Activated CD8-positive, alpha-beta memory T cell treated with anti-CD3 and anti-CD28 coated beads for 4 hours (primary cell): ENCODE measurements at places on chromosomes 3 and 15.

DNA sequence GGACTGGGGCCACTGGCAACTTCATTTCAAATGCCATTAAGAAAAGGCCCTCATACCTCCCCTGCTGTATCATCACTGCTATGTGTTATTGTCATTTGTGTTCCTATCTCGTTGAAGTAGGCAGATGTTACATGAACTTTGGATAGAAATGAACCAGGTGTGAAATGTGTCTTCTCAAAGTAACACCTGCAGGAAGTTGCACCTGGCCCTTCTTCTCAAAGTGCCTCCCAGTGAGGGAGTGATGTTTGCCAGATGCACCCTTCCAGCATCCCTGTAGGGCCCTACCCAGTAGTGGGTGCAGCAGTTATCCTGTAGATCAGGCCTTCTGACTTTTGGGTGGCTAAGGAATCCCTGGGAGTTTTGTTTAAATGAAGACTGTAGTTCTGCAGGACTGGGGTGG lies 197.7 kb upstream of the CTNNB1 start:
- no peak for DNase-seq

- peak; percentile 29 for DNase-seq
Observed at GRCh38 chr3:195863121-195864061, 45.0 kb downstream of the TNK2 start.

GRCh38 chr15:48318131-48318530 lies 13.1 kb upstream of the DUT start:
- DNase-seq, result no peak

- DNase-seq, result no peak
Observed at GRCh38 chr15:67133738-67134066, 68.3 kb downstream of the SMAD3 start.

DNA sequence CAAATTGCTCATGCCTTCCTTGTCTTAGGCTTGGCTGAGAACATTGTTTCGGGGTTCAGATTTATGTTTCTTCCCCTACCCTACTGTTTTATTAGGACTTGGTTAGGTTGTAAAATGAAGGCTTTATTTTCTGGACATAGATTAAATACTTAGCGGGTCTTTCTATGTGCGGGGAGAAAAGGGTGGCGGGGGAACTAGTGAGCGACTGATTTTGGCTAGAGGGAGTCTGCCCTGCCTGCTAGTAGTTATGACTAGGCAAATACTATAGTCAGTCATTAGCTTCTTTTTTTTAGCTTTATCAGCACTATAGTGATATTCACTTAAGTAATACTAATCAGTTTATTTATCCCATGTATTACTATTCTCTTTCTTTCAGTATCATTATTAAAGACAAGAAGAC lies 3.6 kb downstream of the CADM2 start:
- DNase-seq, result no peak

GRCh38 chr15:52759969-52760368 lies 30.2 kb downstream of the ONECUT1 start:
- no peak for DNase-seq

- DNase-seq, result no peak
Observed at GRCh38 chr3:185330644-185331043, 32.3 kb upstream of the MAP3K13 start.

- DNase-seq, result no peak
Observed at GRCh38 chr15:79076661-79077060, 13.9 kb downstream of the RASGRF1 start.

DNA sequence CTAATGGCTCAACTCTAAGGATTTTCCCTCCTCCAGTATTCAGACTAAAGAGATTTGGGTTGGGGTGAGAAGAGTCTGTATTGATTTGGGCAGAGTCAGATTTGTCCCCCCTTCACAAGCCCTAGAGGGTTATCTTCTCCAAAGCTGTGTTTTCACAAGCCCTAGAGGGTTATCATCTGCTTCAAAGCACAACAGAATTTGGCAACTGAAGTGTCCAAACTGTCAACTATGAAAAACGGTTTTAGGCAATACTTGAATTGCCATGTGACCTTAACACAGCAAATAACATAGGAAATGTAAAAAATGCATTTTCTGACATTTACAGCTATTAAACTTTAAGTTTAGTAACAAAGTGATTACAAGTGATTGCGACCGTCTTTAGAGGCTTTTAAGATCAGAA lies 119.9 kb downstream of the IMPG2 start:
- DNase-seq, result no peak

DNA sequence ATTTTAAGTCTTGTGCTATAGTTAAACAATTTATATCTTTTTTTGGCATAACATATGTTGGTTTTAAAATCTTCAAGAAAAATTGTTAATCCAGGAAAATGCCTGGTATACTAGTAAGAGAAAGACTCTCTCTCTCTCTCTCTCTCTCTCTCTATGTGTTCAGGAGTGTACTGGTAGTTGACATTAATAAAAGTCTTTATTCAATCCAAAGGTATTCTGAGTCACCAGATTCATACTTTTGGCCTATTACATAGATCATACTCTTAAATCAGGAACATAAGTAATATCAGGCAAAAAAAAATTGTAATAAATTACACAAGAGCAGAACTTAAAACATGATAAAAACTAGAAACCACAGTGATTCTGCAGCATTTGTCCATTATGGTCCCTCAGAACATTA lies 70.2 kb downstream of the TFG start:
- DNase-seq, result no peak

DNA sequence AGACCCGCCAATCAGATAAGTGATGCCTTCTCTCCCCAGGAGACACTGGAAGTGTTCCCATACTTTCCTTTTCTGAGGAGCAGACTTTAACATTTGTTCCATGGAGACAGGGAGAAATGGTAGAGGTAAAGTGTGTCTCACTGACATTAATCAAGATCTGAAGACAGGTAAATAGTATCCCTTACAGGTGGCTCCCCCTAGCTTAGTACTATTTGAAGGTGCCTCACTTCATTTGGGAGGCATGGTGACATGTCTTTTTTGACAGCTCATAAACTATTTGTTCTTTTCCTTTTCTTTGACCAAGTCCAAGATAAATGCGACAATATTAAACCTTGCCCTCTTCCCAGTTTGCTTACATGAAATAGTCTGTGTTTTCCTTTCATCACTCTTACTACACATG lies 485.6 kb upstream of the IL12A start:
- DNase-seq, result no peak

- no peak for DNase-seq
Observed at GRCh38 chr3:135449046-135449445, 516.5 kb upstream of the PPP2R3A start.

DNA sequence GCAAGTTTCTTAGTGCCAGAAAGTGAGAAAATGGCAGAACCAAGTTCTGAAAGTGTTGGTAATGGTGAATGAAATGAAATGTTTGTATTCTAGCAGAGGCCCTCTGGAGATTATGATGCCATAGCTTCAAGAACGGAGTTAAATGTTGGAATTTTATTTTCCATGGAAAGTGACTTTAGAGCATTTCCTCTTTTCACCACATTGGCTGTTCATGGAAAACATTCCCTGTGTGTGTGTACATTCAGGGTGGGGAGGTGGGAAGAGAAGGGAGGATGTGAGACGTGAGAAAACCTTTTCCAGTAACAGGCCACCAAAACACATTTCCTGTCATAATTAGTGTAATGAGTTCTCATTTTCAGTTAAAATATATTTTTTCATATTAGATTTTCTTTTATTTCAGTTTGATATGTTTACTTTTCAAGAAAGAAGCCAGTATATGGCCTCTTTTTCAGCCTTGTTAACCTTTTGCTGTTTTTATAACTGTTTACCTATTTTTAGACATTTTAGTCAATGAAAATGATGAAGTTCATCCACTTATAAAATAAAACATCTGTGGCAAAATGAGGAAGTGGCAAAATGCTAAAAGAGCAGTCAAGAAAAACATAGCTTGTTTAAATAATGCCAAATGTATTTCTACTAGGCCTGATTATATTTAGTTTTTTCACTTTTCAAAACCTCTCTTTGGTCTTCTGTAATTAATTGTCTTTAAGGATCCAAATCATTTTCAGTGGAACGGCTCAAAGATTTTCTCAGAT lies 21.6 kb downstream of the SAMMSON start:
- no peak for DNase-seq

DNA sequence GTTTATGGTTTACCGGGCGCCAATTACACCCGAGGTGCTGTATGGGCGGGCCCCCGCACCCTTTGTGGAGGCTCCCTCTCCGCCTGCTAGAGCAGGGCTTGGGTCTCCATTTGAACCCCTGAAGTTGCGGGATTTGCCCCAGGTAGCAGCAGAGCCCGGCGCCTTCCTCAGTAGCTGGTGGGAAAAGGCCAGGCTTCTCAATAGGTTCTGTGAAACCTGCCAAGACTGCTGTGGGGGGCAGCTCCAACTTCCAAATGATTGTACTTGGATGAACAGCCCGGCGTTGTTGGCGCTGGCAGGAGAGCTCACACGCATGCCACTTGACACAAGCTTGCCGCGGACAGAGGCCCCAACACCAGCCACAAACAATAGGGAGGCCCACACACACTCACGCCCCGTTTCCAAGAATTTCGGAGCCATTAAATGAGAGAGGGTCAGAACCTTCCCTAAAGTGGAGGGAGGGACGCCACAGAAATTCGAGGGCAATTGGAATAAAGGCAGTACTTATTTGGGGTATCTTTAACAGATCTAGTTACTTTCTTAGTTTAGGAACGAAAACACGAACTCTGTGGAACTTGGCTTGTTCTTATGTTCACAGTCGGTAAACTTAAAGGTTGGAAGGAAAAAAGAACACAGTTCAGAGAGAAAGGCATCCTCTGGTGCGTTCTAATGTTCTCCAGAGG lies 1.4 kb downstream of the EPHB3 start:
- DNase-seq, result no peak

GRCh38 chr3:187498211-187498724 lies 130.1 kb downstream of the RTP4 start:
- no peak for DNase-seq

DNA sequence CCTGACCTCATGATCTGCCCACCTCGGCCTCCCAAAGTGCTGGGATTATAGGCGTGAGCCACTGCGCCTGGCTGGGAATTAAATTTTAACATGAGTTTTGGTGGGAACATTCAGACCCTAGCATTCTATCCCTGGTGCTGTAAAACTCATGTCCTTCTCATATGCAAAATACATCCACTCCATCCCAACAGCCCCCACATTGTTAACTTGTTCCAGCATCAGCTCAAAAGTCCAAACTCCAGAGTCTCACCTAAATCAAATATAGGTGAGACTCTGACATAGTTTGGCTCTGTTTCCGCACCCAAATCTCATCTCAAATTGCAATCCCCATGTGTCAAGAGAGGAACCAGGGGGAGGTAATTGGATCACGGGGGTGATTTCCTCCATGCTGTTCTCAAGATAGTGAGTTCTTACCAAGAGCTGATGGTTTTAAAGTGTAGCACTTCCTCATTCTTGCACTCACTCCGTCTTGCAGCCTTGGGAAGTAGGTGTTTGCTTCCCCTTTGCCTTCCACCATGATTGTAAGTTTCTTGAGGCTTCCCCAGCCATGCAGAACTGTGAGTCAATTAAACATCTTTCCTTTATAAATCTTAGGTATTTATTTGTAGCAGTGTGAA lies 96.2 kb upstream of the PLCL2 start:
- DNase-seq, result no peak

- no peak for DNase-seq
Observed at GRCh38 chr3:108060331-108060730, 30.5 kb downstream of the CD47 start.

DNA sequence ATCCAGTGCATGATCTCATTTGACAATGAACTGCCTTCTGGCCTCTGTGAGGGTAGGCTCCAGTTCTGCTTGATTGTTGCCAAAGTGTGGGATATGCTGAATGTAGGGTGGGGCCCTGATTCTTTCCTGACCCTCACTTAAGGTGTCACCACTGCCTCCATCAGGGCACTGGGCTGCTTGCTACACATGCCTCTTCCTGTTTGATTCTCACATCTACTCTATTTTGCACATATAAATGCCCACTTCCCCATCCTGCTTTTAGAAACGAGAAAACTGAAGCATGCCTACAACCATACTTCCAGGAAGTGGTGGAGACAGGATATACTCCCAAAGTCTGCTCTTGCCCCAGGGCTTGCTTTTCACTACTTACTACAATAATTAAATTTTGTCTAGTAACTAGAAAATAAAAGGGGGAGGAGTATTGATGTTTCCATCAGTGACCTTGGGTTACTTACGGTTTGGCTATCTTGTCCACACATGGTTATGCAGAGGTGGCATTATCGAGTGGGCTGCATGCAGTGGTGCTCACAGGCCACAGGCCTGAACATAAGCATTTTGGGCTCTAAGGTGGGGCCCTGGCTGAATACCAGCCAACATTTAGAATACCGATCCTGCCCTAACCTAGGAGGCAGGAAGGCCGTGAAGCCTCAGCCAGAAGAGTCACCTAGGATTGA lies 6.7 kb downstream of the ZDHHC3 start:
- no peak for DNase-seq

GRCh38 chr3:41236228-41236627 lies 36.9 kb downstream of the CTNNB1 start:
- no peak for DNase-seq

GRCh38 chr3:127556565-127556964 lies 34.0 kb downstream of the TPRA1 start:
- DNase-seq, result no peak

- DNase-seq, result no peak
Observed at GRCh38 chr3:175337631-175338030, 478.5 kb downstream of the NAALADL2 start.

- no peak for DNase-seq
Observed at GRCh38 chr3:157129803-157130466, 30.0 kb downstream of the CCNL1 start.

DNA sequence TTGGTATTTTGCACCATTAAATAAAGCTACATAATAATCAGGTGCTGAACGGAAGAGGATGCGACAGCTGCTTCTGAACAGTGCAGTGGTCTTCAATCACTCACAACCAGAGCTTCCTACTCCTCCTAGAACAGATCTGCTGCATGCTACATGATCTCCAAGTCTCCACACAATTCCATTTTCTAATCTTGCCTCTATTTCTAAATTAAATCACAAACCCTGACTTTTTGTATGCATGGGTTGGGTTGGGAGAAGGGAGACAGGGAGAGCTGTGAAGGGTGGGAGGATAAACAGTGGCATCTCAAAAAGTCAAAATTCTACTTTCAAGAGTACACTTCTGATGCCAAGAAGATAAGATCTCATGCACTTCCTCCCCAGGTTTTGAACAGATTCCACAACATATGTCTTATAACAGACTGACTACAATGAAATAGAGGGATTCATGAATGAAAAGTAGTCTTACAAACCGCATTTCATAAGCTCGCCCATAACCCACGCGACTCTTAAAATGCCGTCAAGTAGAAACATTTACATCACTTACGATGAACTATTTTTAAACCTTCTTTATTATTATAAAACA lies 57.2 kb downstream of the CHSY1 start:
- DNase-seq, result no peak

GRCh38 chr3:112817271-112817670 lies 29.4 kb downstream of the CD200R1L start:
- no peak for DNase-seq
